ENCODE measurements at places on chromosomes 6 and 20.

DNA sequence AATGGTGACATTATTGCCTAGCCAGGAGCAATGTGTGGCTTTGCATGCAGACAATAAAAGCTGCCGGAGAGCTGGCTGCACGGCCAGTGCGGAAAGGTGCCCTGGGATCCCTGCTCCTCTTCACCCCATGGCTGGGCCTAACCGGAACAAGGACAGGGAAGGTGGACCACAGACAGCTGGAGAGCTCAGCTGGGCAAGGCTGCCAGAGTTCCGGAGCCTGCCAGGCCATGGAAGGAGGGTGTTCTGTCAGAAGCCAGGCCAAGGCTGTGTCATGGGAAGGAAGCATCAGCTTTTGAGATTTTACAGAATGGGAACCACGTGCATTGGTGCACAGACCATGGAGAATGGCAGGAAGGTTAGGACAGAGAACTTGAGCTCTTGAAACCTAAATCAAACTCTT, 25.0 kb downstream of the MAP1LC3A start:
- no peaks in the 10 kb centered on the region for H3K27me3 ChIP-seq
- H3K27ac ChIP-seq, result no peak overlapping the region
- H3K4me3 ChIP-seq, result no peak overlapping the region
- no peak for DNase-seq

- H3K4me1 ChIP-seq, result no peaks in the 10 kb centered on the region
- H3K4me3 ChIP-seq, result no peak overlapping the region
- no peaks in the 10 kb centered on the region for H3K36me3 ChIP-seq
- DNase-seq, result no peak
- H3K27me3 ChIP-seq, result no peaks in the 10 kb centered on the region
- no peak overlapping the region for H3K27ac ChIP-seq
Measured at GRCh38 chr6:76888351-76888750, 574.9 kb downstream of the HTR1B start.

DNA sequence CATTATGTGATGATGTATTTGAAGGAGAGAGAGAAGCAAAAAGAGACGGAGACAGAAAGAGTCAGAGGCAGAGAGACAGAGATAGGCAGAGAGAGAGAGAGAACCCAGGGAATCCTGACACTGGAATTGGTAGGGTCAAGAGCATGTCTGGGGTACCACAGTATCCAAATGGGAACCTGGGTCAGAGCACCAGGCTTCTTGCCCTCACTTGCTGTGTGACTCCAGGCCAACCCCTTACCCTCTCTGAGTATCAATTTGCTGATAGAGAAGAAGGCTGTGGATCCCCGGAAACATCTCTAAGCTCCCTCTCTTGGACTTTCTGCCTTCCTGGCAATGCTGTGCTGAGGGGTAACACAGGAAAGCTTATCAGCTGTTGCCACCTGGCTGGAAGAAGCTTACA, 385.3 kb upstream of the SULF2 start:
- H3K4me1 ChIP-seq, result no peaks in the 10 kb centered on the region
- no peaks in the 10 kb centered on the region for H3K27me3 ChIP-seq
- H3K36me3 ChIP-seq, result no peaks in the 10 kb centered on the region
- no peak for DNase-seq

DNA sequence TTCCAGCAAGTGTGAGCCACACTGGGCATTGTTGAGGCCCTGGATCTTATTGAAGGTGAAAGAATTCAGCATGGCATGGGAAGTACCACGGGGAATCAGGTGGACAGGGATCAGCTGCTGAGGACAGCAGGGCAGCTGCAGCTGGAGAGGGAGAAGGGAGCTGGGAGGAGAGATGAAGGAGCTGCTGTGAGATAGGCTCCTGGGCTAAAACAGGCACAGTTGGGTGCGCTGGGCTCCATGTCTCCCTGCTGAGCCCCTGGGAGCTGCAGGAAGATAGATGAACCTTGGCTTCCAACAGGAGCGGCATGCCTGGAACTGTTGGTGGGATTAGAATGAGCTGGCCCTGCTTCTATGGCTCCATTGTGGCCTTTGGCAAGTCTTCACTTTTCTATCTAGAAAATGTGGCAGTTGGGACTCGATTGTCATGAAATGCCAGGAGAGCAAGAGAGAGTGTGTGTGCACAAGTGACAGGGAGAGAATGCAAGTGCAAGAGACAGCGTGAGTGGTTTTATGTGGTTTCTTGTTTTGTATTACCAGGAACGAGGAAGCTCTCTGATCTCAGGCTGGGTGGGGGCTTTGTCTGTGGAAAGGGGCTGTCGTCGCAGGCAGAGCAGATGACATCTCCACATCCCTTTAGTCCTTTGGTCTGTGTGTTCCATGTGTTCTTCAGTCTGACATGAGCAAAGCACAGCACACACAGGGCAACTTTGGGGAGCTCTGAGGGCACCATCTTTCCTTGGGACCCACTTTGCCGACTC, 20.4 kb downstream of the SNPH start:
- H3K27ac ChIP-seq, result no peak overlapping the region
- H3K4me1 ChIP-seq, result no peaks in the 10 kb centered on the region
- H3K36me3 ChIP-seq, result no peaks in the 10 kb centered on the region
- no peak for DNase-seq

- H3K27ac ChIP-seq, result no peak overlapping the region
- no peak overlapping the region for H3K4me3 ChIP-seq
- H3K4me1 ChIP-seq, result no peaks in the 10 kb centered on the region
Measured at GRCh38 chr6:135521431-135521830, 23.9 kb upstream of the AHI1 start.

GRCh38 chr20:46604551-46605133, 46.6 kb downstream of the SLC13A3 start:
- no peaks in the 10 kb centered on the region for H3K36me3 ChIP-seq
- H3K27ac ChIP-seq, result no peak overlapping the region
- H3K27me3 ChIP-seq, result no peaks in the 10 kb centered on the region
- no peak for DNase-seq

- H3K4me1 ChIP-seq, result no peaks in the 10 kb centered on the region
- no peaks in the 10 kb centered on the region for H3K36me3 ChIP-seq
Measured at GRCh38 chr6:121437851-121438651, 2.6 kb downstream of the GJA1 start.

DNA sequence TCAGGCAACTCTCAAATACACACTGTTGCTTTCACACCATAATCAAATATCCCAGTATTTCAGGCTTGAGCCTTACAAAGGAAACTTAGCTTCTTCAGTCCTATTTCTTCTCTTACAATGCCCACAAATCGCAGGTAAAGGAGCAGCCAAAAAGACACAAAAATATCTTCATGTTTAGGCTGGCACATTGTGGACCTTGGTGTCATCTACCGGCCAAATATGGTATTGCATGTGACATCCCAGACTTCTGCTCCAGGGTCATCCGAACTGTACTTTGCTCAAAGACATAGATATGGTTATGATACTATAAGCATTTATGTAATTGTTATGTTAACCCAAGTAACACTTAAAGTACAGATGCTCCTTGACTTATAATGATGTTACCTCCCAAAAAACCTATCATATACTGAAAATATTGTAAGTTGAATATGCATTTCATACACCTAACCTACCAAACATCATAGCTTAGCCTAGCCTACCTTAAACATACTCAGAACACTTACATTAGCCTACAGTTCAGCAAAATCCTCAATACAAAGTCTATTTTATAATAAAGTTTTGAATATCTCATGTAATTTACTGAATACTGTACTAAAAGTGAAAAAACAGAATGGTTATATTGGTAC, 4.6 kb downstream of the OR2H2 start:
- H3K4me3 ChIP-seq, result no peak overlapping the region
- no peak overlapping the region for H3K27ac ChIP-seq
- peak; percentile 37 for DNase-seq
- no peaks in the 10 kb centered on the region for H3K36me3 ChIP-seq
- peaks cover 5% of the 10 kb centered on the region for H3K27me3 ChIP-seq

DNA sequence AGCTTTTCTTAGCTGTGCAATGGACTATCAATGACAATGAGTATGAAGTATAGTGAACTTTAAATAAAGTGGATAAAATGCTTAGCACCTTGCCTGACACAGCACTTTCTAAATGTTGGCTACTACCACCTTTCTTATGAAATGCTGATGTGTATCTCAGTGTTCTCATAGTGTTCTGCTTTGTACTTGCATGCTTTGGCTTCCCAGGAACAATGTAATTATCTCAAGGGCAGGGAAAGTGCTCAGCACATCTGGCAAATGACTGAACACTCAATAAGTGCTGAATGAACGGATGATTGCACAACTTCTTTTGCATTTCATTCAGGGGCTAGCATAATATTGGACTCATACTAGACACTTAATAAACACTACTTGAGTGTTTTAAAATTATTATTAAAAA, 28.2 kb upstream of the NOX3 start:
- no peaks in the 10 kb centered on the region for H3K27me3 ChIP-seq
- H3K4me1 ChIP-seq, result no peaks in the 10 kb centered on the region
- no peak for DNase-seq
- no peak overlapping the region for H3K4me3 ChIP-seq
- H3K36me3 ChIP-seq, result no peaks in the 10 kb centered on the region

DNA sequence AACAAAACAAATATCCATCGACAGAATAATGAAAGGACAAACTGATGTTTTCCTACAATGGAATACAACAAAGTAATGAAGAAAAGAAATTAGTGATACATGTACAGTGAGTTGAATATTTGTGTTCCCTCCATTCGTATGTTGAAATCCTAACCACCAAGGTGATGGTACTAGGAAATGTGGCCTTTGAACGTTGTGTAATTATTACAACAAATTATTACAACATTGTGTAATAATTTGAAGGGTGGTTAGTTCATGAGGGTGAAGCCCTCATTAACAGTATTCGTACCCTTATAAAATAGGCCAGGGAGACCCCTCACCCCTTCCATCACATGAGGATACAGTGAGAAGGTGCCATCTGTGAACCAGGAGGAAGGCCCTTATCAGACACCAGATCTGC, 339.4 kb downstream of the BMP2 start:
- DNase-seq, result no peak
- H3K36me3 ChIP-seq, result no peaks in the 10 kb centered on the region
- H3K27me3 ChIP-seq, result no peaks in the 10 kb centered on the region
- no peak overlapping the region for H3K4me3 ChIP-seq

DNA sequence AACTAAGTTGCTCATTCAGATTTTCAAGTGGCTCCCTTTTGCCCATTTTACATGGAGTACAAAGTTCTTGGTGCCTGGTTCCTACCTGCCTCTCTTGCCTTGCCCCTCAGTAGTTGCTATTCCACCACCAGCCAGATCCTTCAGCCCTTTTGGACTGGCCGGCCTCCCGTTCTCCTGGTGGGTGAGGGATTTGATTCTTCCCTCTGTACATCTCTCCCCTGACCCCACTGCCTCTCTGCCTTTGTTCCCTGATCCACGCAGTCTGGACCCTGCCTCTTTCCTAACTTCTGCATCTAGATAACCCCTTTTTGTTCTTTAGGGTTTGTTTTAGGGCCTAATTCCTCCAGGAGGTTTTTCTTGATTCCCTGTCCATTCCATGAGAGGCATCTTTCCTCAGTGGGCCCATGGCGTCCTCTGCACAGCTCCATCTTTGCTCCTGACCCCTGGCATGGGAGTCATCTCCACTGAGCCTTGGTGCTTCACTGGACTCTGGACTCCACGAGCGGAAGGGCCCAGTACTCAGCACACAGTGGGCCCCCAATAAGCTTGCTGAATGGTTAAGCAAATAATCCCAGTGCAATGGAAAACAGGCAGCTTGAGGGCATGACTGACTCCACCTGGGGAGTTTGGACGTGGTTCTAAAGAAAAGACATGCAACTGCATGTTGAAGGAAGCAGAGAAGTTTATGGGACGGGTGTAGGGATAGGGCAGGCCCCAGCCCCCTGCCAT, 309.3 kb upstream of the SUPT3H start:
- H3K27me3 ChIP-seq, result no peaks in the 10 kb centered on the region
- no peaks in the 10 kb centered on the region for H3K36me3 ChIP-seq
- DNase-seq, result no peak
- no peak overlapping the region for H3K27ac ChIP-seq
- no peak overlapping the region for H3K4me3 ChIP-seq

DNA sequence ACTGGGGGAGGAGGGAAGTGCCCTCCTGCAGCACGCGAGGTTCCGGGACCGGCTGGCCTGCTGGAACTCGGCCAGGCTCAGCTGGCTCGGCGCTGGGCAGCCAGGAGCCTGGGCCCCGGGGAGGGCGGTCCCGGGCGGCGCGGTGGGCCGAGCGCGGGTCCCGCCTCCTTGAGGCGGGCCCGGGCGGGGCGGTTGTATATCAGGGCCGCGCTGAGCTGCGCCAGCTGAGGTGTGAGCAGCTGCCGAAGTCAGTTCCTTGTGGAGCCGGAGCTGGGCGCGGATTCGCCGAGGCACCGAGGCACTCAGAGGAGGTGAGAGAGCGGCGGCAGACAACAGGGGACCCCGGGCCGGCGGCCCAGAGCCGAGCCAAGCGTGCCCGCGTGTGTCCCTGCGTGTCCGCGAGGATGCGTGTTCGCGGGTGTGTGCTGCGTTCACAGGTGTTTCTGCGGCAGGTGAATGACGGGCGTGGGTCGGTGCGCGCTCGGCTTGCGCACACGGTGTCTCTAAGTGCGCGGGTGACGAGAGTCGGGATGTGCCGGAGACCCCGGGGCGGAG, at the start of gene CDKN1A:
TSS of gene CDKN1A (plus strand) at position 227 of the 555 bp plus-strand sequence. CDS start 5,388 bp downstream, outside the sequence.
- no peaks in the 10 kb centered on the region for H3K36me3 ChIP-seq
- no peaks in the 10 kb centered on the region for H3K27me3 ChIP-seq
- peak within 1 kb of the TSS; percentile 98 for H3K27ac ChIP-seq
- DNase-seq, result peak; percentile 88
- H3K4me1 ChIP-seq, result peaks cover 21% of the 10 kb centered on the region
- peak within 1 kb of the TSS; percentile 84 for H3K4me3 ChIP-seq

DNA sequence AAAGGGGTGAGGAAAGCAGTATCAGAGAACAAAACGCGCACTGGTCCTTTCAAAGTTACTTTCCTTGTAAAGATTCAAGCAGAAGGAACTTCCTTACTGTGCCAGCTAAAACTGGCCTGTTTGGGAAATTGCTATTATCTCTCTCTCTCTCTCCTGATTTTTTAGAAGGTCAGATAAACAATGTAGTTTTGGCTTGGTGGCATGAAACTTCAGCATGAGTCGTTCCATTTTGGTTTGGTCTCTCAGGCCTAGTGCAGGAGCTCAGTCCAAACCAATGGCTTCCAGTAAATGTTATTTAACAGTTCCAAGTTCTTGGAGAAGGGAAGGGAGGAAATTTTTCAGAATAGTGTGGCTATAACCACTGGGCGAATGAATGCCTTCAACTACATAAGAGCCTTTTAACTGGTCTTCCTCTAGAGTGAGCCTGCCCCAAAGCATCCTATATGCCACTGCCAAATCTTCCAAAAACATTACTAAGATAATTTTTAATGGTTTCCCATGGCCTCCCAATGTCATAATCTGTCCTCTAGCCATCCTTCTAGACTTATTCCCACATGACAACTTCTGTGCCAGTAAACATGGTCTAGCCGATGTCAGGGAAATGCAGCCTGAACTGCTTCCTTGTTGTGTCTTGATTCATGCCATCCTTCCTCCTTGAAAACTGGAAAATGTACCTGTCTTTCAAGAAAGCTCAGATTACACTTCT, 9.1 kb upstream of the SNX9 start:
- H3K4me3 ChIP-seq, result no peak overlapping the region
- H3K4me1 ChIP-seq, result no peaks in the 10 kb centered on the region
- no peaks in the 10 kb centered on the region for H3K27me3 ChIP-seq
- H3K36me3 ChIP-seq, result no peaks in the 10 kb centered on the region

GRCh38 chr6:146620655-146621054, 21.9 kb downstream of the ADGB start:
- H3K36me3 ChIP-seq, result no peaks in the 10 kb centered on the region
- no peak for DNase-seq
- no peak overlapping the region for H3K4me3 ChIP-seq
- H3K27me3 ChIP-seq, result no peaks in the 10 kb centered on the region

- H3K27me3 ChIP-seq, result no peaks in the 10 kb centered on the region
- no peaks in the 10 kb centered on the region for H3K36me3 ChIP-seq
Measured at GRCh38 chr20:37302981-37303380, 13.5 kb downstream of the MANBAL start.

GRCh38 chr20:59159493-59160376, 3.9 kb upstream of the ZNF831 start:
- no peak overlapping the region for H3K4me3 ChIP-seq
- DNase-seq, result no peak
- H3K4me1 ChIP-seq, result no peaks in the 10 kb centered on the region
- H3K36me3 ChIP-seq, result no peaks in the 10 kb centered on the region
- no peaks in the 10 kb centered on the region for H3K27me3 ChIP-seq
- H3K27ac ChIP-seq, result no peak overlapping the region
